ENCODE measurements at places on chromosomes 7 and 10.

DNA sequence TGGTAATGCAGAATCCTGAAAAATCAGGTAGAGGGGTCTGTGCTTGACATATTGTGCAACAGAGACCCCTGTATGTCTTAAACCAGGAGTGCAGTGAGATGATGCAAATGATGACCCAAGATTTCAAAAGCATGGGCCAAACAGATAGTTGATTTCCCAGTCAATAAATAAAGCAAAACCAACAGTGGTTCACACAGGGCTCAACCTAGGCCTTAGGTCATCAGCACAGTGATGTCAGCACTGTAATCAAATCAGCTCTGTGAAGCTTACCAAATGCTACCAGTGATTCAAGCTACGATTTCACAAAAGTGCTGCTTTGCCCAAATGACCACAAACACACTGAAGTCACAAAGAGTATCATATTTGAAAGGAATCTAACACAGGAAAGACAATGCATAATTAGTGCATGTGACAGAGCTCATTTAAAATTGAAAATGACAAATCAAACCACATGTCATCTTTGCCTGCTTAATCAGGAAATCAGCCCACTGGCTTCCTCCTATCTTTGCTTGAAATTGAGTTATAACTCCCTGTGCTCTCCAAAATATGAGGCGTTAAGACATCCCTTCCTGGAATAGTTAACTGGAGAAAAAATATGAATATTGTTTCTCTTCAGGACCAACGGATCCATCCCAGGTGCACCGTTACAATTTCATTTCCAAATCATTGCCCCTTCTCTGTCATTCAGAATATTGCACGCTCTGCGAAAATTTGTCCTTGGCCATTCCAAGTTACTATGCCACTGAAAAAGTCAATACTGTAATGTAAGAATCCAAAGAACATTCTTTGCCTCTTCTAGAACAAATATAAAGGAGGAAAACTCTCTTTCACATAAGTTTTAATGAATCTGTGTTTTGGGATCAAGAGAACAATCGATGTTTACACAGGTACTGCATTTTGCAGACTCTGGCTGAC, 41.9 kb upstream of the ASL start:
- DNase-seq, result no peak

DNA sequence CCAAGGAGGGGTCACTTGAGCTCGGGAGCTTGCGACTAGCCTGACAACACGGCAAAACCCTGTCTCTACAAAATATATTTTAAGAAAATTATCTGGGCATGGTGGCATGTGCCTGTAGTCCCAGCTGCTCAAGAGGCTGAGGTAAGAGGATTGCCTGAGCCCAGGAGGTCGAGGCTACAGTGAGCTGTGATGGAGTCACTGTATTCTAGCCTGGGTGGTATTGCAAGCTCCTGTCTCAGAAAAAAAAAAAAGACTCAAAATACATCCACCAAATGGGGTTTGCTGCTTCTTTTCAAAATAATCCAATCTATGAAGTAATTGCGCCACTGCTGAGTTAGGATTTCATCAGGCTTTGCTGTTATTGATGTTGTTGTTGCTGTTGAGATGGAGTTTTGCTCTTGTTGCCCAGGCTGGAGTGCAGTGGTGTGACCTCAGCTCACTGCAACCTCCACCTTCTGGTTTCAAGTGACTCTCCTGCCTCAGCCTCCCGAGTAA, 11.1 kb upstream of the VIM start:
- DNase-seq, result no peak

DNA sequence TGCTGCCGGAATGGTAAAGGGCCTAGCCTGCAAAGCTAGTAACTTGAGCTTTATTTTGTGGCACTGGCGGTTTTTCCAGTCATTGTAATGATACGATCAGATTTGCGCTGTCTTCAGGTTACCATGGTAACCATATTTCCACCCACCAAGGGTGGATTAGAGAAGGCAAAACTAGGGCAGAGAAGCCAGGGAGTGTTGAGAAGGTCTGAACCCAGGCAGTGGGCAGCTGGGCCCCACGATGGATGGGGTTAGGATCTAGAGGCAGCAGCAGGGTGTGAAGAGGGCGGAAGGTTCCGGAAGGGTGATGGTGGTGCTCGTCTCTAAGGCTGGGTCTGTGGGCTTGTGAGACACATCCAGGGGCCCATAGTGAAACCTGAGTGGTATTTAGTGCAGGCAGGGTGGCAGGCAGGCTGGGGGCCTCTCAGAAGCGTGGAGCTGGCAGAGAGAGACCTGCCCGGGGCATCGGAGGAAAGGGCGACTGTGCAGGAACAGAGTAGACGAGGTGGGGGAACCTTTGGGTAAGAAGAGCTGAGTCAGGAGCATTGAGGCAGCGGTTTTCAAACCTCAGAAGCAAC, 87.9 kb upstream of the GTF2I start:
- DNase-seq, result peak; percentile 26

DNA sequence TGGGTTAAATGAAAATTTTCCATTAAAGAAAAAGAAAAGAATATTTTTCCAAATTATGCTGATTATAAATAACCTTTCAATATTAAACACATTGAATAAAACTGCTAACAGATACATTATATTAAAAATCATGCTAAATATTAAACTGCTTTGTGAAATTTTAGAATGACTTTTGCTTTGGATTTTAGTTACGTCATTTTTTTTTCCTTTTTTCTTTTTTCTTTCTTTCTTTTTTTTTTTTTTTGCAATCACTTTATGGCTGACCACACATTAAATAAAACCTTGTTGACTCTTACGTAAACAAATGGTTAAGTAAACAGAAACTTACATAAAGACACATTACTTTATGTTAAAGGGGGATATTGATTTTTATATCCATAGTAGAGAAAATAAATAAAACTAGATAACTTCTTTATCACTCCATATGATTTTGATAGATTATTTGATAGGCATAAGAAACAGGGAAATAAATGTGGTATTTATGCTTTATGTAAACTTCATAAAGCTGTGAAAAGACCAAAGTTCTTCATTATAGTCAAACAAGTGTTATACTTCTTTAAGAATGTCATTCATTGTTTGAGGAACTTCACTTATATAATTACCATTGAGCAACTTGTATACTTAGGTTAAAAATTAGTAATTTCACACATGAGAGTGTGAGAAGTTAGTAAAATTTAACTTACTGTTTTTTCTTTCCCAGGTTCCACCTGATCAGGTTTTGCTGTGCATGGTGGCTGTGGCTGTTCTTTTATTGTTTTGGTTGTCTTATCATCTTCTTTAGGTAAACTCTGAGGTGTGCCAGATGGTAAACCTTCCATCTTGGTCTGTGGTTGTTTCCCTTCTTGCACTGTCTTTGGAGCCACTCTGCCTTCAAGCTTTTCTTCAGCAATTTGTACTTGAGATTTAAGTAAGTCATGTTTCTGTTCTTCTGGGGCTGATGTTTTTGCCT, 197.3 kb downstream of the PCLO start:
- no peak for DNase-seq

DNA sequence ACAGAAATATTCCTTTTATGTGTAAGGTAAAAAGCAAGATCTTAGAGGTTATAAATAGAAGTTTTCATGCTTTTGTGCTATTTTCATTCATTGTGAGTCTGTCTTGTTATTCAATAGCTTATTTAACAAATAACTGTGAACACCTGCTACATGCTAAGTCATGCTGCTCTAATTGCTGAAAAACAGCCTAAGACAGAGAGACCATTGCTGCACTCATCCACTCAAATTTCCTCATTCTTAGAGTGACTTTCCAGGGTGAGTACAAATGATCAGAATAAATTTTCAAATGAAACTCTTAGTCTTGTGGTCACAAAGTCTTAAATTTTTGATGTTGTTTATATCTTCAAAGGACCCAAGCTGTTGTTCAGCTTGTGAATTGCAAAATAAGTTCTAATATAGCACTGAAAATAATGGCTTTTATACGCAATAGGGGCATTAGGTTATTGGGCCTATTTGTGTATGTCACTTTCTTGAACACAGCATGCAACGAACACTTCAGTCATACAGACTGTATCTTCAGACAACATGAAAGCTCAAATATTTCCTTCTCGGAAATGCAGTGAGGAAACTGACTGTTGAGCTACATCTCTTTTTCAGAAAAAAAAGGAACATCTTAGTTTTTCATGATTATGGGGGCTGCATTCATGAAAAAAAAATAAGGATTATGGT, 247.9 kb upstream of the PCDH15 start:
- no peak for DNase-seq

DNA sequence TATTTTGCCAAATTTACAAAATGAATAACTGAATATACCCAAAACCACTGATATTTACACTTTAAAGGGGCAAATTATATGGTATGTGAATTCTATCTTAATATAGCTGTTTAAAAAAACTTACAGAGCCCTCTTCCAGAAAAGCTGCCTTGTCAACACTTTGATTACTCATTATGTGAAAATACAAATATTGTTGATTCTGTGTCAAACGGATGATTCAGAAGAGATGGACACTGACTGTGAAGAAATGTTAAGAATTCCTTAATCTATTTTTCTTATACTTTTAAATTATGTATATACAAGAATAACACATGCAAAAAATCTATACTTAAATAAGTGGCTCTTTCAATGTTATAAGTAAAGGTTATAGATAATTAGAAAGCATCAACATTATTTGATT, 41.5 kb downstream of the SMURF1 start:
- DNase-seq, result no peak

DNA sequence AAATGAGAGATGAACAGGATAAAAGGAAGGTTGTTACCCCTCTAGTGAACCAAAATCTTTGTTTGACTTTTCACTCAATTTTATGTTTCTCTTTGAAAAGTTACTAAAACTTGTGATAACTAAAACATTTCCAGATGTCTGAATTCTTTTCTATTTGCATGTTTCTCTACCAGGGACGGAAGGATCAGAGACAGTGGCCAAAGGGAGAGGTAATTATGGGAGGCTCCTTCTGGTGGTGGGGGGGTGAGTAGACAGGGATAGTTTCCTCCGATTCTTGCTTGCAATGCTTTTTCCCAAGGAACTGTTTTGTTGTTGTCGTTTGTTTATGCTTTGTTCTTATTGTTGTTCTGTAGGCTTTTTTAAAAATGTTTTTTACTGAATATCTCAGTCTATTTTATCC, 374.8 kb downstream of the INHBA start:
- no peak for DNase-seq

GRCh38 chr7:37670436-37670835, 13.1 kb upstream of the GPR141 start:
- DNase-seq, result no peak

GRCh38 chr7:99365318-99366141, 9.0 kb upstream of the ARPC1B start:
- DNase-seq, result peak; percentile 54

DNA sequence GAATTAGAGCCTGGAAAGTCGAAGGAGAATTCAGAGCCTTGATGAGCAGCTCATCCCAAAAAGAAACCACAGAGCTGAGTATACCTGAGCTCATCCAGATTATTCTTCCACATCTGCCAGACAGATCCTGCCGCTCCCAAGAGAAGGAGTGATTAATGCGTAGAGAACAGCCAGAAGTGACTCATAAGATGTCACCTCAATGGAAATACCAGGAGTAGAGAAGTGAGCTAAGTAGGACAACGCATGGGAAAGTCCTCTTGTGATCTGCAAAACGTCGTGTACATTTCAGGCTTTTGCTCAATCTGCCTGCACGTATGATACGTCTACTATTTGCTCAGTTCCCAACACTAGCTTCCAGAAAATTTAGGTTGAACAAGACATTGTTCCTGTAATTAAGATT, 230.5 kb upstream of the AUTS2 start:
- DNase-seq, result no peak

DNA sequence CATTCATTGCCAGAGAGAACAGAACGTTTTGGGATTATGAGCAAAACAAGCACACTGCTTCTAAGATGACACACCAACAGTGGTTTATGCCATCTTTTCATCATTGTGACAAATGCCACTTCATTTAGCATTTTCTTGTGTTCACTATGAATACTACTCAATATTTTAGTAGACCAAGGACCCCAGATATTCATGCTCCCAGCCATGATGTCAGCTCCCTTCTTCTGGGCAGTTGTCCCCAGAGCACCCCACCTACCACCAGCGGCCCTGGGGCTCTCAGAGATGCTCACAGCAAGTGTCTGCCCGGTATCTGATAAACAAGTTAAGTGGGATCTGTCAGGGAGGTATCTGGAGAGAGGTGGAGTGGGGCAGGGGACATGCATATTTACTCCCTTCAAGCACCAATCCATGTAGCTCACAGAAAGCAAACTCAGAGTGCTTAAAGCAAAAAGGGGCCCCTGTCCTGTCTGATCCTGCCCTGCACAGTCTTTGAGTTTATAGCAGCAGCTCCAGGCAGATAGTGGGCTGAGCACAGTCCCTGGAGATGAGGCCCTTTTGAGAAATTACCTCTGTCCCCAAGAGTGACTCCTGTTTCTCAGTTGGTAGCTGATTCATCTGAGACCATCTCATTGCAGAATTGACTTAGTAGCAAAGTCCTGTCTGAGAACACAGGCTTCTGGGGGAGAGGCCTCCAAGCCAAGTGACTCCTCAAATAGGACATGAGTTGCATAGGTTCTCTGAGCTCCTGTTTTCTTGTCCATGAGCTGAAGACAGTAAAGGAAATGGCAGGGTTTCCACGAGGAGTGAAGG, 281.8 kb upstream of the KLF6 start:
- DNase-seq, result peak; percentile 40

GRCh38 chr10:64097391-64098122, 576.4 kb downstream of the REEP3 start:
- no peak for DNase-seq

- no peak for DNase-seq
These were observed 24.2 kb upstream of the RASSF4 start for GRCh38 chr10:44935201-44935965.

DNA sequence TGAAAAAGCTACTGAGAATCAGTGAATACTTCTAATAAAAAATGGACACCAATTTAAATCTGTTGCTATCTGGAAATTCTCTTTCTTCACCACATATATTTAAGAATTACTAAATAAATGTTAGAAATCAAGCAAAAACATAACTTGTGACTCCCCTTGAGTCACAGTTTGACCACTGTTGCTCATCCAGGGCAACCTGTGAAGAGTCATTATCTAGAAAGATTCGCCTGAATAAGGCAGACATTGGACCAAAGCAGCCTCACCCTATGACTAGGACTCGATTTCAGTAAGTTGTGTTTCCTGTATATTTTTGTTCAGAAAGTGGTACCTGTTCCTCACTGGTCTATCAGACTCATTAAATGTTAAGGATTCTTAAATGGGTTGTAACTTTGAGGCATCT, 572.4 kb downstream of the ATRNL1 start:
- no peak for DNase-seq

DNA sequence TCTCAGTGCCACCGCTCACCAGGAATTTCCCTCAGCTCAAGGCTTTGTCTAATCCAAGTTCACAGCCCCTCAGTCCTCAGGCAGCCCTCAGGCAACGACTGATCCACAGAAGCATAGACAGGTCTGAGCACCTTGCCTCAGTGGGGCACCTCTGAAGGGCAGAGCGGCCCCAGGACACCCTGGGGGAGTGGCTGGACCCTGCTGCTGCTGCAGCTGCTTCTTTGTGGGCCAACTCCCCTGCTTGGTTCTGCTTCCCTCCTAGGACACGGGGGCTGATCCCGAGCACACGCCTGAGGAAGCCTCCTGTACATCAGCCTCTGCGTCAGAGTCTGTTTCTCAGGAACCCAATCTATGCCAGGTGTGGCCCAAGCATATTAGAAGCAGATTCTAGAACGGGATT, 16.2 kb downstream of the CUZD1 start:
- DNase-seq, result no peak

All from activated T-cell treated with anti-CD3 and anti-CD28 coated beads, Interleukin-2, amount 50 U/mL, for 72 hours (primary cell).